COR-L47 (cell line): ENCODE measurements at places on chromosomes 1 and 21.

DNA sequence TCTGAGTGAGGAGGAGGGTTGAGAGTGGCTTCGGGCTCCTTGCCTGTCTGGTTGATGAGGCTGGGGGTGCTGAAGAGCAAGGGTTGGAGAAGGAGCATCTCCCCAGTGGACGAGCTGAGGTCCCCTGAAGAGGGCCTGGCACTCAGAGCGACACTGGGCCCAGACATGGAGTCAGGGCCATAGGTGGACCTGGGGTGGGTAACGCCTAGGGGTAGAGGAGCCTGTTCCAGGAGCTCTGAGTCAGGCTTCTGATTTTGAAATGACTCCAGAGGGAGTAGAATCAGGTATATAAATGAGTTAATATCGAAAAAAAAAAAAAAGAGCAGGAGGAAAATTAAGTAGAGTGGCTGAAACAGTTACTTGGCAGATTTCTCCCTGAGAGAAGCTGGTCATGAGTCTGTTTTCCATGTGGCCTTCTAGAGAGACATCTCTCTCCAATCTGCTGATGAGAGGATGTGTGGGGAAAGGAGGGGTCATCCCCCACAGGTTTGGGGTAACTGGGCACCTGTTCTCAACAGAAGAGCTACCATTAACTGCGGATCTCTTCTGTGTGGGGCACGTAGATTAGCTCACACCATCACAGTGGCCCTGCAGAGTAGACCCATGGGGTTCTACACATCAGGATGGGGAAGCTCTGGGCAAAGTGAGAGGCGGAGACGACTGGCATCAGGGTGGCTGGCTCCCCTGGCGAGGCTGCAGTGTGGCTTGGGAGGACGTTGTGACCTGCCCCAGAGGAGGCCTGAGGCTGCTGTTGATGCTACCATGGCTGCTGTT, 115.5 kb downstream of the DHRS3 start:
- no peak for DNase-seq

DNA sequence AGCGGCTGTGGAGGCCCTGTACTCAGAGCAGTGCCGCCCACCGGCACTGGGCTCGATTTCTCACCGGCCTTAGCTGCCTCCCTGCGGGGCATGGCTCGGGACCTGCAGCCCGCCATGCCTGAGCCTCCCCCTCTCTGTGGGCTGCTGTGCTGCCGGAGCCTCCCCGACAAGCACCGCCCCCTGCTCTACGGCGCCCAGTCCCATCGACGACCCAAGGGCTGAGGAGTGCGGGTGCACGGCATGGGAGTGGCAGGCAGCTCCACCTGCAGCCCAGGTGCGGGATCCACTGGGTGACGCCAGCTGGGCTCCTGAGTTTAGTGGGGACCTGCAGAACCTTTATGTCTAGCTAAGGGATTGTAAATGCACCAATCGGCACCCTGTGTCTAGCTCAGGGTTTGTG, 5.2 kb upstream of the SOD1 start:
- DNase-seq = no peak

DNA sequence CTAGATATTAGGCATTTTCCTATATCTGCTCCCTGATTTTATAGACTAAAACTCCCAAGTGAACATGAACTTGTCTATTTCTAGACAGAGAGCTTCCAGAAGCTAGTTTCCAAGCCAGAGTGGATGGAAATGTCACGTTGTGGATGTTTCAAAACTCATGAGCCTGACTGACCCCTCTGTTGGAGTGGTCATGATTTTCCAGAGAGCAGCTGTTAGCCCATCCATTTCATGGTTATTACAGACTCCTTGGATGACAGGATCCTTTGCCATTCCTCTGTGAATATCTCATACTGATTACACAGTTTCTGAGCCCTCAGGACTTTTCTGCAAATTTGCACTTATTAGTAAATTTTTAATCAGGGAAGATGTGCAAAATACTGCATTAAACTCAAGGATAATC, 76.8 kb upstream of the ATF3 start:
- DNase-seq = no peak

DNA sequence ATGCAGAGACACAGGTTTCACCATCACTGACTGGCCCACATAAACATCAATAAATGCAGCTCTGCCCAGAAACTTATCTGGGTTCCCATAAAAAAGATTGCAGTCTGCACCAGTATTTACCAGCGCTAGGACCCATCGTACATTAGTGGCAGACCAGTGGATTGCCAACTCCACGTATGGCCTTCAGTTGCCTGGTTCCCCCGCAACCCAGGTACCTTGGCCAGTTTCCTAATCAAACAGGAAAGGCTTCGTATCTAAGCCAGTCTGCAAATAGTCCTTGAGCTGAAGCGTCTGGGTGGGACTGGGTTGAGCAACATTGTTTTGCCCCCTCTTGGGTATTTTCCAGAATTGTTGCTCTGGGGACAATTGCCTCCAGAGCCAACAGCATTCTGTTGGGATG, 1639.3 kb downstream of the MRPL39 start:
- DNase-seq = peak; percentile 47

- no peak for DNase-seq
Observed at GRCh38 chr21:42548687-42549406, 35.2 kb downstream of the SLC37A1 start.

DNA sequence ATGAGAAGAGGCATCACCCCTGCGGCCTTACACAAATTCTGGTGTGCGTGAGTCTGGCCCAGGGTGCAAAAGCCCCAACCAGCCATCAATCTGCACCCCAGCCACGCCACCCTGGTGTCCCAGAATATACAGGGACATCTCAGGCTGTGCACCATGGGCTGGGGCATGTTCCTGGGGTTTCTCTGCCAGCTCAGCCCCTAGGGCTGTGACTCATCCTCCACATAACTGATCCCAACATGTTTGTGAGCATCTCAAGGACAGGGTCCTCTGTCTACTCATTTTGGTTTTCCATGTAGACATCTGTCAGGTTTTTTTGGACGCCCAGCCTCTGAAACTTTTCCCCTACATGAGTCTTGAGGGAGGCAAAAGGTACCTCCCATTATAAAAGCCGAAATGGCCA, 511 bp downstream of the ZNF683 start:
- no peak for DNase-seq

- no peak for DNase-seq
Observed at GRCh38 chr1:116167625-116168276, 56.6 kb downstream of the MAB21L3 start.

- DNase-seq = no peak
Observed at GRCh38 chr1:45116340-45116739, 90.1 kb downstream of the ZSWIM5 start.

DNA sequence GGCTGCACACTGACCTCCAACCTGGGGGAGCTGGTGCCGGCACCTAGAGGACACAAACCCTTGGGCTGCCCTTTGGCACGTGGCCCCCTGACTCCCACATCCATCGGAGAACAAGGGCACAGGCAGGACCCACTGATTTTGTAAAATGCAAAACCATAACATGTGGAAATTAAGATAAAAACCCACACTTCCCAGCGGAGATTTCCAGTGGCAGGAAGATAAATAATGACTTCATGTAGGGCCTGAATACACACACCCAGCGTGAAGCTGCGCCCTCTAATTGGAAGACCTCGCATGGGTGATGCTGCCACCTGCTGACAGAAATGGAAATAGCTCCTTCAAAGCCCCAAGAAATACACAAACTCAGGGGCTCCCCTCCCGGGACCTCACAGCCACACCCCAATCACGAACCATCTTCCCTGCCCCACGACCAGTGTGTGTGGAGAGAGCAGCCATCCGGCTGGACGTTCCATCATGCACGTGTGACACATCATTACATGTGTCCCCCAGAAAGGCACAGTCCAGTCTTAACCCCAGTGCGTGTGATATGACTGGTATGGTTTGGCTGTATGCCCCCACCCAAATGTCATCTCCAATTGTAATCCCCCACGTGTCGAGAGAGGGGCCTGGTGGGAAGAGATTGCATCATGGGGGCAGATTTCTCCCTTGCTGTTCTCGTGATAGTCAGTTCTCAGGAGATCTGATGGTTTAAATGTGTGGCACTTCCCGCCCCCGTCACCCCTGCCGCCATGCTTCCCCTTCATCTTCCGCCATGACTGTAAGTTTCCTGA, 5.7 kb upstream of the TPRG1L start:
- peak; percentile 79 for DNase-seq

GRCh38 chr1:3926956-3927355, 26.9 kb upstream of the C1orf174 start:
- no peak for DNase-seq

- DNase-seq = peak; percentile 13
Observed at GRCh38 chr1:87980494-87980893, 651.8 kb downstream of the LMO4 start.

DNA sequence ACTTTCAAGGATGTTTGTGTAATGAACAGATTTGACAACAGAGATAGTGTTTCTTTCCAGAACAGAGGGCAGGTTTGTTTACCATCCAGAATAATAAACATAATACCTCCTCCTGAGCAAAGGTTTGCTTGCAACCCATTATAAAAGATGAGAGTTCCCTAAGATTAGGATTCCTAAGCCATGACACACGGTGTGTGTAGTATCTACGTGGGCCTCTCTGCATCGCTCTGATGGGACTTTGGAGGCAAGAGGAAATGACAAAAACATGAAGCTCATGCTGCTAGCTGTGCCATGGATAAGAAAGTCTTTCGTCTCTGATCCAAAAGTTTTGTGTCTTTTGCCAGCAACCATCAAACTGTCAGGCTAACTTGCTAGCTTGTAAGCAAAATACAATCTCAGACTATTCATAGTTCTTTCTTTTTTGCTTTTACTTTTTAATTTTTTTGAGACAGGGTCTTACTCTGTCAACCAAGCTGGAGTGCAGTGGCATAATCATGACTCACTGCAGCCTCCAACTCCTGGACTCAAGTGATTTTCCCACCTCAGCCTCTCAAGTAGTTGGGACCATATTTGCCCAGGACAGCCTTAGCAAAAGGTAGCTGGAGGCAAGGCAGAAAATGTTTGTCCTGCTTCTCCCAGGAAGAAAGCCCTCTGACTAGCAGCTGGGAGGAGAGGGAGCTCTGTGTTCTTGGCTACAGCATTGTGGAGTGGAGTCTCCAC, 81.1 kb downstream of the LHX4 start:
- DNase-seq = no peak

- DNase-seq = no peak
Observed at GRCh38 chr1:233738850-233739249, 124.9 kb downstream of the KCNK1 start.

DNA sequence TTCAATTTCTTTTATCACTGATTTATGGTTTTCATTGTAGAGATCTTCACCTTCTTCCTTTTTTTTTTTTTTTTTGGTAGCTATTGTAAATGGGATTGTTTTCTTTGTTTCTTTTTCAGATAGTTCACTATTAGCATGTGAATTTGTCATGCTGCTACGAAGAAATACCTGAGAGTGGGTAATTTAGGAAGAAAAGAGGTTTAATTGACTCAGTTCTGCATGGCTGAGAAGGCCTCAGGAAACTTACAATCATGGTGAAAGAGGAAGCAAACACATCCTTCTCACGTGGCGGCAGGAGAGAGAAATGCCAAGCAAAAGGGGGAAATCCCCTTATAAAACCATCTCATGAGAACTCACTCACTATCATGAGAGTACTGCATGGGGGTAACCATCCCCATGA, 66.4 kb downstream of the DAB1 start:
- DNase-seq = no peak
